ENCODE measurements at places on chromosomes 3 and 15.

DNA sequence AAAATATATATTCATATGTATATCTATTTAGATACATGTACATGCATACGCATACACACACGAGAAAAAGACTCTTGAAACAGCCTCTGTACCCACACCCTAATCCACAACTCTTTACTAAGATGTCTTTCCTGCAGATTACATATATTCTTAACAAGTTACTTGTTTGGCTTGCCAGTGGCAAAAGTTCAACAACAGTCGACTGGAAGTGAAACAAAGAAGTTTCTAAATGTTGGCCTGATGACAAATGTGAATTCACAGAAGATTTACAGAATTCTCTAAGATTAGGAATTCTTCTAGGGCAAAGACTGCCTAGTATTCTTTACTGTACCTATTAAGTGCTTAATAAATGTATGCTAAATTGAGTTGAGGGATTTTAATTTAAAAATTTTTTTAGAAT lies 116.8 kb downstream of the CDIN1 start:
- no peak for DNase-seq

GRCh38 chr15:52241489-52241888 lies 50.3 kb upstream of the GNB5 start:
- no peak for DNase-seq

GRCh38 chr15:101810876-101811275 lies 1.1 kb upstream of the OR4F15 start:
- no peak for DNase-seq

DNA sequence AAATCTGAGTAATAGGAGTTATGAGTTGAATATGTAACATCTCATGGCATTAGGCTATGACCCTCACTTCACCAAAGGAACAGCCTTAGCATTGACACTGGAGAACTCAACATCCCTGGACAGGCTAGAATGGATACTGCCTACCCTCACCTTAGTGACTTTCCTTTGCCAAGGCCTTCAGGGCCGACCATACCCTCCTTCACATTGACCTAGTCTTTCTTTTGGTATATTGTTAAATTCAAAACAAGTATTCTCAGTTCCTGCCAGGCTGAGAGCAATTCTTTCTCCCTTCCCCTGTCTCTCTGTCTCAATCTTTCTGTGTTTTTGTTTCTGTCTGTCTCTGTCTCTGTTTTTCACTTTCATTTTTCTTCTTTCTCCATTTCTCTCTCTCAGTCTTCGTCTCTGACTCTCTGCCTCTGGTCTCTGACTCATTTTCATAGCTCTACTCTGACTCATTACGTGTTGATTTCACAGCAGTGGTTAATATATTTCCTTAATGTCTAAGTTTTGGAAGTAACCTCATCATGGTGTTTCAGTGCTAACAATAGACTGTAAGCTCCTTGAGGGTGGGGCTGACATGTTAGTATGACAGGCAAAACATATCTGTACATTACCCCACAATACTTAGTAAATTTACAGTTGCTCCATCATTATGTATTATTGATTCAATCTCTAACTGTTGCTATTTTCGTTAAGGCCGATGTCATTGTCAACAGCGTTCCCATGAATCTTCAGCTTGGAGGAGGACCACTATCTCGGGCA lies 32.5 kb downstream of the PARP15 start:
- no peak for DNase-seq

GRCh38 chr3:41102053-41102556 lies 97.2 kb upstream of the CTNNB1 start:
- DNase-seq: no peak

DNA sequence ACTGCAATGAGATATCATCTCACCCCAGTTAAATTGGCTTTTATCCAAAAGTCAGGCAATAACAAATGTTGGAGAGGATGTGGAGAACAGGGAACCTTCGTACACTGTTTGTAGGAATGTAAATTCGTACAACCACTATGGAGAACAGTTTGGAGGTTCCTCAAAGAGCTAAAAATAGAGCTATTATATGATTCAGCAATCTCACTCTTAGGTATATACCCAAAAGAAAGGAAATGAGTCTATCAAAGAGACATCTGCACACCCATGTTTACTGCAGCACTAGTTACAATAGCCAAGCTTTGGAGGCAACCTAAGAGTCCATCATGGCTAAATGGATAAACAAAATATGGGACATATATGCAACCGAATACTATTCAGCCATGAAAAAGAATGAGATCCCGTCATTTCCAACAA lies 68.0 kb upstream of the HES1 start:
- DNase-seq: no peak

DNA sequence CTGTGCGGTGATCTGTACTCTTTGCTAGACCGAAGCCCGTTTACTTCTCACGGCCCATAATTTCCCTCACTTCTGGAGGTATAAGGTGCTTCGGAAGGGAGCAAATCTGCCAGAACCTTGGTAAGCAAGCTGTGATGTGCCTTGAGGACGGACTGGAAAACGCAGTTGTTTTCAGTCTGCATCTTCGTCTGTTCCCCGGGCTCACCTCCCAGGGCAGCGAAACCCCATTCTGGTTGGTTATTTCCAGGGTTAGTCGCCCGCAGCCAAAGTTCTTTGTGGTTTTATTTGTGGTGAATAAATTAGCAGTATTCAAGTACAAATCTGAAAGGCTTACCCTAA lies 401 bp downstream of the RAMAC start:
- DNase-seq: no peak

- DNase-seq: no peak
Observed at GRCh38 chr15:87481126-87481525, 775.4 kb downstream of the NTRK3 start.

GRCh38 chr15:85693277-85693676 lies 101.4 kb downstream of the KLHL25 start:
- DNase-seq: no peak

GRCh38 chr3:184335291-184335660 lies 2.1 kb upstream of the FAM131A start:
- no peak for DNase-seq

DNA sequence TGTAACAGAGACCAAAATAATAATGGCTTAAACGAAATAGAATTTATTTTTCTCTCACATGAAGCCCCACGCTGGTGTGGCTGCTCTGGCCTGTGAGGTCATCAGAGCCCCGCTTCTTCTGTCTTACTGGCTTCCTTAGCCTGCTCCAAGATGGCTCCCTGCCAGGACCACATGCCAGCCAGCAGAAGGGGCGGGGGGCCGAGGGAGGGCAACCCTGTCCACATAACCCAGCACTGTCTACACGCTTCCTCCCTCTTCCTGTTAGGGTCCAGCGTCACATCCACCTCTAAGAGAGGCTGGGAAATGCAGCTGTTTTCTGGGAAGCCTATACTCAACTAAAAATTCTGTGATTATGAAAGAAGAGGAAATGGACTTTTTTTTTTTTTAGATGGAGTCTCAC lies 107.9 kb upstream of the DLG1 start:
- DNase-seq: peak; percentile 35

- no peak for DNase-seq
Observed at GRCh38 chr3:151367448-151367847, 17.1 kb downstream of the P2RY12 start.

DNA sequence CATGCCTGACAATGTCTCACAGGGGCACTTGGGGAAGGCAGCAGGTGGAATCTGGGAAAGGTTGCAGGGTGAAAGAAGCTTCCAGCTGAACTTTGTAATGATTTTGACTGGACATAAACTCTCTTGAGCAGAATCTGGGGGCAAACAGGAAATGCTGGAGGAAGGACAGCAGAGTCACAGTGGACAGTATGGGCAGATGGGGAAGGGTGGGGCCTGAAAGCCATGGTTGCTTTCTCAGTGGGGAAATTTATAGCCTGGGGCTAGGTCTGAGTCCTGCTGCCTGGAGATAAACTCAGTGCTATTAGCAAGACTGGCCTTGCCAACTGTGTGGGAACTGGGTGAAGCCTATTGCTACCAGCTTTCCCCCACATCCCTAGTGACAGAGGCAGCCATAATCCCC lies 203.2 kb downstream of the OSBPL10 start:
- no peak for DNase-seq

DNA sequence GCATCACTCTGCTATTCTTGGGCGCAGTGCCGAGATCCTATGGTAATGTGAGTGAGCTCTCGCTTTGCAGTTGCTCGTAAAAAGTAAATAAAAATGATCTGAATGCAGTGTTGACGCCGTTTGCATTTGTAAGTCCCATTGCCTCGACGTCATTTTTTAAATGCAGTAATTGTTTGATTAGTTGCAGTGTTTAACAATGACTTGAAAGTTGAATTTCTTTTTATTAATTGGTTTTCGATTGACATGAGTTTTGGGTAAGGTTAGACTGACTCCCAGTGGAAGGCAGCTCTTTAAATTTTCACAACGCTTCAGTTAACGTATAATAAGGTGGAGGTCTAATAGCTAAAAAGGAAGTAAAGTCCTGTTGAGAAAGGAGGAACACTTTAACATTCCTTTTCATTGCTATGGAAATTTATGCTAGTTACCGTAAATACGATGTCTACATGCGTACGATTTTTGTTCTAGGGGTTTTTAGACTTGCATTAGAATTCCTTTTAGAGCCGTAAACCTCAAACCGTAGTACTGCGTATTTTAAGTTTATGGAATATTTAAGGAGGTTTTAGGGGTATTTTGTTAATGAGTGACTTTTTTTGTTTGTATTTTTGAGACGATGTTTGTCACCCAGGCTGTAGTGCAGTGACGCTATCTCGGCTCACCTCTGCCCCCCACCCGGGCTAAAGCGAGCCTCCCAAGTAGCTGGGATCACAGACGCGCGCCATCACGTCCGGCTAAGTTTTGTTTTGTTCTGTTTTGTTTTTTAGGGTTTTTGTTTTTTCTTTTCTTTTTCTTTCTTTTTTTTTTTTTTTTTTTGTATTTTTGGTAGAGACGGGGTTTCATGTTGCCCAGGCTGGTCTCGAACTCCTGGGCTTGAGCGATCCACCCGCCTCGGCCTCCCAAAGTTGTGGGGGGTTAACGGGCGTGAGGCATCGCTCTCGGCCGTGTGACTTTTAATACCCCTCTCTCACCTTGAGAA lies 1.4 kb downstream of the MORF4L1 start:
- no peak for DNase-seq

- DNase-seq: no peak
Observed at GRCh38 chr15:100833417-100834389, 45.9 kb upstream of the ALDH1A3 start.

DNA sequence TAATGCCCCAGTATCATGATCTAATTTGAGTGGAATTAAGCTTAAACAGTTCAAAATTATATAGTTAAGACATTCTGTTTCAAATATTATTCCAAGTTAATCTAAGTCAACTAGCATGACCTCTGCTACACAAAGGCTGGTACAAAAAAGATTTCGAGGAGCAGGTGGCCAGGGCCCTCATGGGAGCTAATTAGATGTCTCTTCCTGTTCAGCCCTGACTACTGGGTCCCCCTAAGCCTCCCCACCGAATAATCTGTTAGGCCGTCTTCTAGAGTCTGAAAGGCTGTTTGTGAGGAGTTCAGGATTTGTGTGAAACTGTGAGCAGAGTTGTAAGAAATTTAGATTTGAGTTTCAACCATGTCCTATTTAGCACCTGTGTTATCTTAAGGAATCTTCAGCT lies 75.4 kb downstream of the PPM1L start:
- DNase-seq: no peak

DNA sequence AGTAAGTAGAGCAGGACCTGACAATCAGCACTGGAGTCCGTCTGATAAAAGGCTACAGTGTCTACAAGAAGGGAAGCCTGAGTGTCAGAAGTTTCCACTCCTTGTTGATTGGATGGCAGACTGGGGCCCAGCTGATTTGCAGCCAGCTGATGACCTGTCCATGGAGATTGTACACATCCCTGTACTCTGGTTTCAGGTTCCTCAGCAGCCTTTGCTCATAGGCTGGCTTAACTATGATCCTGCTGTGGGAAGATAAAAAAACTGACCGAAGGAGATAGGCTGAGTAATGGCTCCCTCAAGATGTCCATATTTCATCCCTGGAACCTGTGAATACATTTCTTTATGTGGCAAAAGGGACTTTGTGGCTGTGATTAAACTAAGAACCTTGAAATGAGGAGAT lies 11.7 kb upstream of the LACTB start:
- no peak for DNase-seq

- DNase-seq: no peak
Observed at GRCh38 chr3:196454935-196455334, 22.7 kb upstream of the UBXN7 start.

DNA sequence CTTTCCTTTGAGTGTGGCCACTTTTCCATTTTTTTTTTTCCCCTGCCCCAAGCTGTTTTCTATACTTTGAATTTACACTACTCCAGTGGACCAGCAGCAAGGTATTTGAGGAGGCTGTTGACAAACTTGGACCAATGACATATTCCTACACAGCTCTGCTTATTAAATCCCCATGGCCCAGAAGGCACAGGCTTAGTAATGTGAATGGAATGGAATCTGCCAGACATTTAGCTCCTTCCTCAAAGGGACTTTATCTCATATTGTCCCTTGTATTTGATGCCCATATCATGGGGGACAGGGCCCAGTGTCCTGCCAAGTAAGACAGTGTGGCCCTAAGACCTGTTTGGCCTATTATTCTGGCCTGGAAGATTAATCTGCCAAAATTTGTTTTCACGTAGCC lies 107.5 kb downstream of the CHCHD6 start:
- DNase-seq: no peak

DNA sequence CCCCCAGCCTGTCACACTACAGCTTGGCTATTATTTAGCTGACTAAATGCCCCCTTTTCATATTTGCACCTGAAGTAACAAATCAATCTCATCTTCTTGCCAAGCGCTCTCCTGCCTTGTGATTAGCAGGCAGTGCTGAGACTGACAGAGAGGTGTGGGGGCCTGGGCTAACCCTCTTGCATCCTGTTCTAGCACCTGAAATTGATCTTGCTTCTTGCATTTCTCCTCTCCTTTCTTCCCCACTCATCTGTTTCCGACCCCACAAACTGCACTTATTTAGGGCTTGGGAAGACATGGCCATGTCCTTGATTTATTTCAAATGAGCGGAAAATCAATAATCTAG lies 309.0 kb upstream of the PROK2 start:
- DNase-seq: no peak

DNA sequence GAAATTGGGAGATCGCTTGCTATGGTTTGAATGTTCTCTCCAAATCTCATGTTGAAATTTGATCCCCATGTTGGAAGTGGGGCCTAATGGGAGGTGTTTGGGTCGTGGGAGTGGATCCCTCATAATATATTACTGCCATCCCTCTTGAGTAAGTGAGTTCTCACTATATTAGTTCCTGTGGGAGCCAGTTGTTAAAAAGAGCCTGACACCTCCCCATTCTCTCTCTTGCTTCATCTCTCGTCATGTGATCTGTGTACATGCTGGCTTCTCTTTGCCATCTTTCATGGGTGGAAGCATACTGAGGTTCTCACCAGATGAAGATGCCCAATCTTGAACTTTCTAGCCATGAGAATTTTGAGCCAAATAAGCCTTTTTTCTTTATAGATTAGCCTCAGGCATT lies 43.0 kb upstream of the IL20RB start:
- DNase-seq: no peak

- DNase-seq: no peak
Observed at GRCh38 chr3:31106204-31106603, 211.7 kb upstream of the GADL1 start.

GRCh38 chr3:139534992-139535879 lies 4.3 kb downstream of the RBP1 start:
- DNase-seq: no peak
